ENCODE measurements at places on chromosomes 1 and 21.

- DNase-seq = no peak
Observed at GRCh38 chr1:168005529-168005928, 68.7 kb upstream of the MPC2 start.

DNA sequence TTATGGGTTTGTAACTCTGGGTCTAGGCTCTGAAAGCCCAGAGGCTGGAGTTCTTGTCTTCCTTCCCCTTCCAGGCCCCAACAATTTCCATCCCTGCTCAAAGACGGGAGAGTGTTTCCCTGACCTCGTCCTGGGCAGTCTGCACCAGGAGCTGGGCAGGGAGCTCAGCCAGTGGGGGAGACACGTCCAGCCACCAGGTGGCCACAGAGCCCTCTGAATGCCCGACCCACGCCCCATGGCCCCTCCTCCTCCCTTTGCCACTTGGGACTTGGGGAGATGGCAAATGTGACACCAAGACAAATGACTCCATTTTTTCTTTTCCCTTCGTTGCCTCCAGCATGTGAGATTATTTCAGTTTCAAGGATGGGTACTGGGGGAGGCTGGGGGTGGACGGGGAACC, 159.9 kb upstream of the AJAP1 start:
- DNase-seq = no peak

DNA sequence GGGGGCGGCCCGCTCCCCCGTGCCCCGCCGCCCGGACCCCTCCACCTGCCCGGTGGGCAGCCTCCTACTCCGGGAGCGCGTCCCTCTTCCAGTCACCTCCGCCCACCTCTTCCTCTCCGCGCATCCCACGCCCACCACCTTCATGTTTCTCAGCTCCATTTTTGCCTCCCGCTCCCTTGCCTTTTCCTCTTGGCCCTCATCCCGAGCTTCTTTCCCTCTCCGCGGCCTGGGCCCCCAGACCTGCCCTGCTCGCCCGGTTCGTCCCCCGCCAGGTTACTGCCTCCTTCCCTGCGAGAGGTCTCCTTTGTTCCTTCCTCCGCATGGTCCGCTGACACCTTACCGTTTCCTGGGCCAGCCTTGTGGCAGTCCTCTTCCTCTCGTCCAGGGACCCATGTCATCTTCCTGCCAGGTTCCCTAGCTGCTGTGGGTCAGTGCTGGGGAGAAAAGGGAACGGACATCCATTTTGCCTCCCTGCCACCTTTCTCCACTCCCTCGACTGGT, 563 bp downstream of the QSOX1 start:
- DNase-seq = no peak

- no peak for DNase-seq
Observed at GRCh38 chr1:153639280-153639679, 5.4 kb downstream of the CHTOP start.

GRCh38 chr1:73044241-73045036, 762.1 kb upstream of the NEGR1 start:
- DNase-seq = no peak

DNA sequence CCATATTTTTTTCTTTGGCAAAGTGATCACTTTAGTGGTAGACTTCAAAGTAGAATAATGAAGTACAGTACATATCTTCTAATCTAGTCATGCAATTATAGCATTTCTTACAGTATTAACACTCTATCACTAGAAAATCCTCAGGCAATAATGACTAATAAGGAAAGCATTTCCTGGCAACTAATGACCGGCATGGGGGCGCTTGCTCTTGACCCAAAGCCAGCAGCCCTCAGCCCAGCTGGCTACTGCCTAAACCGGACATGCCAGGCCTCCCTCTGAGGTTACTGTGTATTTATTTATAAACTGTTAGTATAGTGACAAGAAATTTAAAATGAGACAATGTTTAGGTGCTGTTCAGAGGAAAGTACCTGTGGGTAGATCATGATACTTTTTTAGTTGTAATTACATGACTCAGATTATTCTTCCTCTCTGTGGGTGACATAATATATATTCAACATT, 633.8 kb downstream of the PTPRC start:
- DNase-seq = no peak
